Activated T-cell treated with anti-CD3 and anti-CD28 coated beads, Interleukin-2, amount 50 U/mL, for 48 hours (primary cell): ENCODE measurements at places on chromosomes 4 and X.

DNA sequence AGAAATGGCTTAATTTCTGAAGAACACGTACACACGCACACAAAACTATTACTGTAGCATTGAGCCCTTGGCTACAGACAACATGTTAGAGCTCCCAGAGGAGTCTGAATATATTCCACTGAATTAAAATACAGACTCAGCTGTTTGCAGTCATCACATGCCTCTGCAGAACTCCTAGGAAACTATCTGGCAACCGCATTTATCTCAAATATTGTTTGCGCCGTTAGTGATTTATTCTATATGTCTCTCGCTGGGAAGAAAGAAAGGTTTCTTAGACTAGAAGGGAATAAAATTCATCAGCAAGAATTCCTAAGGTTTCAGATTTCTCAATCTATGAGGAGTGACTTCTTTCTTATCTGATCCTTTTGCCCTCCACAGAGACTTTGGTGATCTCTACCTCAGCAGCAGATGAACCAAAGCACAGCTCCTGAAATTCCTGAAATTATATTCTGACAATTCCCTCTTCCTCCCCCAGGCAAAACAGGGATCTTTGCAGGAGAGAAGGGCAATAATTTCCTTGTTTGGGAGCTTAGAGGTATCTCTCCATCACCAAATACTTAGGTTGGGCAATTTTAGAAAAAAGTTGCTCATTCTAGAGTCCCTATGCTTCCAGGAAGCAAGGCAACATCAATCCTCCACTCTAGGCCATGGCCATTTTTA is 199.2 kb downstream of the APBB2 start:
- no peak for DNase-seq

DNA sequence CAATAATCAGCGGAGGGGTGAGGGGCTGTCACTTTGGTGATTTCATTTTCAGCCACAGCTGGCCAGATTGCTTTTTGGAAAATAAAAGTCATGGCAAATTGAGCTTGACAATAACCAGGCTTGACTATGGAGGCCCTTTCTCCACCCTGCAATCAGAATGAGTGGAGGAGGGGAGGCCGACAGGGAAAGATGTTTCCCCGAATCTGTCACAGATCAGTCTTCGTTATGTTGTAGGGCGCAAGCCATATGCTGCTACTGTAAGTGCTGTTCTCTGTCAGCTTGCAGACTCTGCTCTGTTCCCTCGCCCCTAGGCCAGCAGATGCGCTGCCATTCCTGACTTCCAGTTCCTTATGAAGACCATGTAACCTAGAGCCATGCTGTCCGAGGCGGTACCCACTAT is 114.1 kb downstream of the MGST2 start:
- DNase-seq = no peak

DNA sequence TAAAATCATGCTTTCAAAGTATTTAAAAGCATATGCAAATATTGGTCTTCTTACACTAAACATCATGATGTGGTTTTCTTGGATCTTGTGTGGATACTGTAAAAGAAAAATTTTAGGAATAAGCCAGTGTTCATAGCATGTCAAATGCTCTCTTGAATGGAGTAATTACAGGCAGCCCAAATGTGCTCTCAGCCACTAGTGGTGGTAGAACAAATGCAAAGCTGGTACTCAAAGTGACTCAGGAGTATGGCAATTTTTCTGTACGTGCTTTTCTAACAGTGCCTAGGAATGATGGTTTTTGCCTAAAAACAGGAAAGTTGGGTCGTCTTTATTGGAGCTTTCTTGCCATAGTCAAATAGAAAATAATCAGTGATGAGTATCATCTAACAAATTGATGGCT is 19.9 kb downstream of the PGRMC2 start:
- no peak for DNase-seq

- DNase-seq = no peak
These were observed 62.8 kb upstream of the NKX1-1 start for GRCh38 chr4:1469043-1469442.

GRCh38 chrX:135985157-135985972 is at the start of gene SLC9A6:
TSS of gene SLC9A6 (plus strand) at chrX:135985435. CDS start at chrX:135985659, 224 bp downstream.
- peak; percentile 77 for DNase-seq

DNA sequence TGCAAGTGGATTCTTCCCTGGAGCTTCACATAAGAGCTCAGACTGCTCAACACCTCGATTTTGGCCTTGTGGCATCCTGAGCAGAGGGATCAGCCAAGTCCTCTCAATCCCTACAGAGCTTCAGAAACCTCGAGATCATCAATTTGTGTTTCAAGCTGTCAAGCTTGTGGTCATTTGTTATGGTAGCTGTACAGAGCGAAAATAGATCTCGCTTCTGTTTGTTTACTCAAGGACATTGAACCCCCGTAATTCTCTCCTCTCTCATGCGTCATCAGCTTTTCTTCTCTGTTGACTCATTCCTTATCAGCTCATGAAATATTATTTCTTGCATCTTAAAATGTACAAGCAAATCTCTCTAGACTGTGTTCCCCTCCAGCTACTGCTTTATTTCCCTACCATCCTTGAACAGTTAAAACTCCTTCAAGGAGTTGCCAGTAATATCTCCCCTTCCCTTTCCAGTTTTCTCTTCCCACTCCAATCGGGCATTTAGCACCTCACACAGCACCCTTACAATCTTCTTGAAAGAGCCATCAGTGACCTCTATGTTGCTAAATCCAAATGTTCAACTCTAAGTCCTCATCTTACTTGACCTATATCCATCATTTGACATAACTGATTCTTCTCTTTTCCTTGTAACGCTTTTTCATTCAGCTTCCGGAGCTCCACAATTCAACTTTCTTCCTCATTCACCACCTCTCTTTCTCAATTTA is 106.2 kb upstream of the FAT1 start:
- no peak for DNase-seq

GRCh38 chr4:185598846-185599552 is 63.7 kb upstream of the PDLIM3 start:
- no peak for DNase-seq

DNA sequence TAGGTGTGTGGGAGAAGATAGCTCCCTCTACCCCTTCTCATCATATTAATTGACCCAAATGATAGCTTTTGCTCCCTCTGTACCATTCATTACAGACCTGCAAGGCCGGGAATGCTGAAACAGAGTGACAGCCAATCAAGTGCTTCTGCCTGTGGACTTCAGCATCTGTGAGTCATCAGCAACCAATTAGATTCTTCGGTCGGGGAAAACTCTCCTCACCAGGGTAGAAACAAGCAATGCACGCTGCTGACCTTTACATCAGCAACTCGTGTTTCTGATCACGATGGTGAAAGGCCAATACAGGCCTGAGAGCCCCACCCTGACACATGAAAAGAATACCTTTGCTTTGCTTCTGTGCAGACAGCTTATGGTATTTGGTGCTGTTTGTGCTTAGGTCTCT is 347.2 kb upstream of the DDX53 start:
- no peak for DNase-seq

DNA sequence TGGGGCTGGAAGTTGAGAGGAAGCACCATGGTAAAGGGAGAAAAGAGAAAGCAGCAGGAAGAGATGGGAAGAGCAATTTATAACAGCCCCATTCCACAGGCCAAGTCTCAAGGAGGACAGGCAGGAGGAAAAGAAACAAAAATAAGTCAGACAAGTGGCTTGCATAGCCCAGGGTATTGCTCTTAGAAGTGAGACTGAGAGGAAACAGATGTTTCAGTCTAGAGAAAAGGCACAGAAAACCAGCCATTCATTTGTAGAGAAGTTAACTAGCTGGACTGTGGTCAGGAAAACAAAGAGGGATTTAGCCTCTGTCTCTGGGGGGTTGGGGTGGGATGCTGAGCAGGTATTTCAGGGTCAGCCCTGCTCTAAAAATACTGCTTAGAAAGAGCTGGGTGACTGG is 175.0 kb upstream of the ARHGEF9 start:
- no peak for DNase-seq

- DNase-seq = no peak
These were observed 315.1 kb upstream of the ADGRL3 start for GRCh38 chr4:60885011-60885410.

GRCh38 chr4:186604124-186604807 is 48.9 kb upstream of the MTNR1A start:
- no peak for DNase-seq

GRCh38 chr4:78693777-78694456 is 82.2 kb upstream of the BMP2K start:
- no peak for DNase-seq

- DNase-seq = no peak
These were observed 903.3 kb downstream of the STIM2 start for GRCh38 chr4:27763830-27764525.

DNA sequence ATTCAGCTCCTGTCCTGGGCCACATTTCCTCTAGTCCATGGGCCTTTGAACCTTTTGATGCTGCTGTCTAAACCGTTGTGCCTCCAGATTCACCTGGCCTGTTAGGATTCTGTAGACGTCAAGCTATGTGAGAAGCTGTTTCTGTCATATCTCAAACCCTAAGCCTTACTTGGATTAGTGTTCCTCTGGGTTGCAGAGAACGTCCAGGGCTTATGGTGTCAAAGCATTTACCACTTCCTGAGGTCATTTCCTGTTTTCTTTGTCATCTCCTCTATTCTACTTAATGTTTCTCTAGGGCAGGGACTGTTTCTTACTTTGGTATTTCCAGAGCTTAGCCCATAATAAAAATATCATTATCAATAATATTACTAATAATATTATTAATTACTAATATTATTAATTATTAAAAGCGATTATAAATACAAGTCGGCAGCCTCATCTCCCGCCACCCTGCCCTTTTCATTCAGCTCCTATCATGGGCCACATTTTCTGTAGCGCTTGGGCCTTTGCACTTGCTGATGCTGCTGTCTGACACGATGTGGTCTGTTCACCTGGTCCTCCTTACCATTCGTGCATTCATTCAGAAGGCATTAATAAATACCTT is 19.1 kb downstream of the PRIMPOL start:
- no peak for DNase-seq

- DNase-seq = no peak
These were observed 176.9 kb upstream of the SCML1 start for GRCh38 chrX:17560385-17560784.

GRCh38 chrX:12548746-12549145 is 242.5 kb upstream of the PRPS2 start:
- no peak for DNase-seq

- peak; percentile 19 for DNase-seq
These were observed 98.8 kb upstream of the IQCM start for GRCh38 chr4:149914119-149915115.

DNA sequence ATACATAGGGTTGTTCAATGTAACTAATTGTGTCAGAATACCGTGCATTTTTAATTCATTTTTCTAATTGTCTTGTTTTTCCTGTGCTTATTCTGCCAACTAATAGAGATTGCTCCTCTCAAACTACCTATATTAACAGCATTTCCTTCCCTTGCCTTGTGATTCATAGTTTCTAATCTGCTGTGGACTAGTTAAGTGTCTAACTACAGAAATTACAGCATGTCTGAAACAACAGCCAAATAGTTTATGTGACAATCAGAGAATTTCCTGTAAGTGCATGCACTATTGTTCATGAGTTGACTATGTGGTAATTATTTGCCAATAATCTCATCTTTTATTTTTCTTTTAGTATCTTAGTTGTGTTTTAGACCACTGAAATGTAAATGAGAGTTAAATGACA is 4.1 kb upstream of the SEC24B start:
- DNase-seq = no peak

DNA sequence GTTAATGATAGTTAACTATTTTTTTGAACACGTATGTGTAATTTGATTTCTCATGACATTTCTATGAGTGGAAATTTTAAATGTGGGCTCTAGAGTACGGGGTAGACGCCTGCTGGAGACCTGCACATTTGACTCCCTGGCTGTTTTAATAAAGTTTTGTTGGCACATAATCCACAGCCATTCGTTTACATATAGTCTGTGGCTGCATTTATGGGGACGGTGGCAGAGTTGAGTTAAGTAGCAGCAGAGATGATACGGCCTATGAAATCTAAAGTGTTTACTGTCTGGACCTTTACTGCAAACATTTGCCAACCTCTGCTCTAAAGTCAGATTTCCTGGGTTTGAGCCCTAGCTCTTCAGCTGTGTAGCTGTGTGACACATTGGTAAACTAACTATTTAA is 118.8 kb downstream of the CHRNA9 start:
- no peak for DNase-seq

DNA sequence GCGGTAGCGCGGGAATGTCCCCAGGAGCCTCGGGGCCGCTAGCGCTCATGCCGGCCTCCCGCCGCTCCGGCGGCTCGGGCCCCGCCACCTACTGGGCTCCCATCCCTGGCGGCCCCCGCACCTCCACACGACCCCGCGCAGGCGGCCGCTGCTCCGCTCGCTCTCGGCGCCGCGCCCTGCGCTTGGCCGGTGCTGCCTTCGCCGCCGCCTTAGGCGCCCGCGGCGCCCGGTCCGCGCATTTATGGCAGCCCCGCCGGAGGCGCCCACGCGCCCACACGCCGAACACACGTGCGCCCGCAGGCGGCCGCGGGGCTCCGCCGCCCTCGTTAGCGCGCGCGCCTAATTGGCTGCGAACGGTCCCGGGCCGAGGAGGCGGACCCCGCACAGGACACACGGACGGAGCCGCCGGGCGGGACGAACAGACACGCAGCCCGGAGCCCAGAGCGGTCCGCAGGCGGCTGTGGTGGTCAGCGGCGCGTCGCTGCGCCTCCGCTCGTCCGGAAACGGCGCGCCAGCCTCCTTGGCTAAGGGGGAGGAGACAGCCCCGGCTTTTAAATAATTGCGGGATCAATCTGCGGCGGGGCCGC is at the start of gene NKX1-1:
NKX1-1 (minus strand) TSS at position 49 of the 587 bp plus-strand sequence; CDS start at position 49, 0 bp downstream.
- peak; percentile 20 for DNase-seq

DNA sequence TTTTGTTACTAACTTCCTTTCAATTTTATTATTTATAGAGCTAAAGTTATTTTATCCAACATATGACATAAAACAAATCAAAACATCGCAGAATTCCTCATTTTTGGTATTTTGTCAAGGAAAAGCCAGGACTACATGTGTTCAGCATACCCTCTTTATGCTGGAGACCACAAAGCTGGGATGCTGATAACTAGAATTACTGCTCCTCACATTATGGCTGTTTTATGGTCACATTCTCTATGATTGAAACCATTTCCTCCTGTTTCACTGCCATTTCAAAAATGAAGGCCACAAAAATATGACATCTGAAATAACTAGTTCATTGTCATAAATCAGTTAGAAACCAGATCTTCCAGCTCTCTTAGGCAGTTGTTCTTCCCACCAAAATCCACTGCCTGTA is 41.7 kb downstream of the KLHL34 start:
- no peak for DNase-seq

GRCh38 chr4:120555058-120555457 is 367.5 kb downstream of the PRDM5 start:
- no peak for DNase-seq

DNA sequence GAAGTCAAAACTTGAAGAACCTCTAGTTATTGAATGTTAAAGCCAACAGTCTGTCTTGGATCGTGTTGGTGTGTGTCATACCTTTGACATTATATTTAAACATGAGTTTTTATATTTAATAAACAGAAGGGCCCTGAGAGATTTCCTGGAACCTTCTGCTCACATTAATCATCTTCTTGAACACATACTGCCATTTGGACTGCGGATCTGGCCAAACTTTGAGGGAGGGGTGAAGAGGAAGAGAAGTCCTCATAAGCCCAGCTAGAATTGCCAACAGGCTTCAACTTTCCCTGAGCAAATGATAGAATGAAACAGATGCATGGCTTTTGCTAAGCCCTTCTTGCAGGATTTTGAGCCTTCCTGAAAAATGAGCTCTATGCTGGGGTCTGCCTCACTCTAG is 27.4 kb downstream of the CCKAR start:
- DNase-seq = no peak
